Cortex of kidney (tissue), 1 donor: ENCODE measurements at places on chromosomes 7 and 10.

GRCh38 chr10:123890226-123890625 is 1.4 kb downstream of the CPXM2 start:
- no peak for DNase-seq

GRCh38 chr7:34162677-34163076 is 257.3 kb downstream of the BMPER start:
- DNase-seq: no peak

- no peak for DNase-seq
These were observed 39.7 kb downstream of the CDC14C start for GRCh38 chr7:48964074-48964473.

DNA sequence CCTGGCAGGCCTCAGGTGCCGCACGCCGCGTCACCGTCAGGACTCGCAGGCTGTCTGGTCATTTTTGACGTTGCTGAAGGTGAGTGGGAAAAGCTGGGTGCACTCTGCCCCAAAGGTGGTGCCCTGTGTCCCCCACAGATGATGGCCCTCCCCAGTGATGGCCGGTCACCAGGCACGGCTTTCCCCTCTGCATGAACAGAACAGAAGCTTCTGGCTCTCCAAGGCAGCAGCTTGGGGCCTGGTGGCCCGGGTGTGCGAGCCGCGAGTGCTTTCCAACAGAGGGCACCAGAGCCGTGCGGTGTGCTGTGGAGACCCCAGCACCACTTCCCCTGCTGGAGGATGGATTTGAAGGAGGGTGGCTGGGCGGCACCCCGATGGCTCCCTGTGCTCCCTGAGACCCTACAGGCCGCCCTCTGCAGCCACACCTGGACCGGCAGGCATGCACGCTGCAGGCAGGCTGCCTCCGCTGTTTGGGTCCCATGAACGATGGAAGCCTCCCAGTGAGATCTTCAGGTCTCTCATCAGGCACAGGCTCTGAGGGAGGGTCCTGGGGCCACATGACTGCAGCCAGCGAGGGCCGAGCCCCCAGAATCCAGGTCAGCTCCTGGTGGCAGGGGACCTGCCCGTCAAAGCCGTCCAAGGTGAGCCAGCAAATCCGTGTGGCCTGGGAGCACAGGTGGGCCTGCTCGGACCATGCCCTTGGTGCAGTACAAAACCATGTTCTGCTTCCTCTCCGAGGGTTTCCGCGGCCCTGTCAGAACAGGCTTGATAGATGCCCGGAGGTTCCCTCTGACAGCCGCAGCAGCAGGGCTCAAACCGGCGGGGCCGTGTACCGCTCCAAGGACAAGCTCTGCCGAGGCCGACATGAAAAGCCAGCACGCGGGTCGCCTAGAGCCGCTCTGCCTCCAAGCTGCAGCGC is 195.4 kb downstream of the EBF3 start:
- DNase-seq: no peak

DNA sequence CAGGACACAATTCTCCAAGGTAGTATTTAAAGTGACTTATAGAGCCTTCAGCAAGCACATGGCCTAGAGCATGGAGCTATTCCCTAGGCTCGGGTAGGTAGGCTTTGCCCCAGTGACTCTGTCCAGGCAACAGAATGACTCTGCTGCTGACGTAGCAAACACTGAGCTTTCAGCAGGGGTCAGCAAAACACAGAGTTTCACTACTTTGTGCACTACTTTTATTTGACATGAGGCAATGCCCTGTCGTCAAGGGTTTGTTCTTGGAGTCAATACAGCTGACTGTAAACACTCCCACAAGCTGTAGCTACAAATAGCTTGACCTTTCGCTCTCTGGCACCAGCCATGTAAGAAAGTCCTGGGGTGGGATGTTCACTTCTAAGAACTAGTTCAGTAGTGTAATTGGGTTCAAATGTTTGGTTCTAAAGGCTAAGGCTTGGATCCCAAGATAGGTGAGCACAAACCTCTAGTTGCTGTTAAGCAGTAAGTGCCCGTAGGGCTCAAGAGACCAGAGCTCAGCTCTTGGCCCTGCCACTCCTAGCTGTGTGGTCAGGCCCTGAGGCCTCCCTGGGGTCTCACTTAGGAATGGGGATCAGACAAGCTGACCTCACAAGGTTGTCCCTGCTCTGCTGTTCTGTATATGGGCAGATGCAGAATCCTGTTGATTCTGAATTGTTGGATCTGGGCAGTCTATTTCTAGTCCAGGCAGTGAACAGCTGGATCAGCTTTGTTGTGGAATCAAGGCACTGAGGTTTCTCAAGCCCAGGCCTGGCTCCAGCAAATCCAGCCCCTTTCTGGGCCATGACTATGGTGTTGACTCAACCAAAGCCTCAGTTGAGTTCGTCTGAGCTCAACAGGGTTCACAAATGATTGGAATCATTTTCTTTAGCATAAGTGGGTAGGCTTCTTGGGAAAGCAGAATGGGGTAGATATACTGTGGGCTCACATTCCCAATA is 10.7 kb downstream of the NODAL start:
- DNase-seq: no peak

DNA sequence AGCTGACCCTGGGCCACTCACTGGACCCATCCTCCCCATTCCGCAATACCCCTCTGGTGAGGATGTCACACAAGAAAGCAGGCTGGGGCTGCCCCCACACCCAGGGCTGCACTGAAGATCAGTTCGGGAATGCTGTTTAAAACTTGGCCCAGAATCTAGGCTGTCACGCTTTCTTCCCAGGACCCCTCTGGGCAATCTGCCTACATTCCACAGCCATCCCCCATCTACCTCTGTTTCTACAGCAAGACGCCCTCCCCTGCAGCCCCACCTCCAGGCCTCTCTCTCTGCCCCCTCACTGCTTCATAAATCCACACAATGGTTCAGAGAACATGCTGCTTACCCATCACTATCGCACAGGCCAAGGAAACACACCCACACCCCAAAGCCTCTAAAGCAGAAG is 36.1 kb downstream of the XPNPEP1 start:
- no peak for DNase-seq

DNA sequence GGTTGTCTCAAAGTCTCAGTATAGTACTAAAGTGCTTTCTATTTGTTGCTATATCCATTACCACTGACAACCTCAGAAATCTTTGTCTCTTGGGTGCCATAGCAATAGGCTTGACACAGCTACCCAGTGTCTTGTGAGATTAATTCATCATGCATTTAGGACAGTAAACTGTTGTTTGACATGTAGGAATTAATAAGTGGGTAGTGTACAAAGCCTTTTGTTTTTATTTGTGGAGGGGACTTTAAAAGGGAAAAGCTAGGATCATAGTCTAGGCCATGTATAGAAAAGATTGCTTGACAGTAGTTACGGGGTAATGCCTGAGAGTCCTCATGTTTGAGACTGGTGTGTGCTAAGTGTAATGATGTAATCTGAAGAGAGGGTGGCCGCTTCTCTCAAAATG is 102.6 kb upstream of the AGR3 start:
- DNase-seq: no peak

GRCh38 chr7:45400680-45401079 is 173.5 kb upstream of the ADCY1 start:
- DNase-seq: no peak

DNA sequence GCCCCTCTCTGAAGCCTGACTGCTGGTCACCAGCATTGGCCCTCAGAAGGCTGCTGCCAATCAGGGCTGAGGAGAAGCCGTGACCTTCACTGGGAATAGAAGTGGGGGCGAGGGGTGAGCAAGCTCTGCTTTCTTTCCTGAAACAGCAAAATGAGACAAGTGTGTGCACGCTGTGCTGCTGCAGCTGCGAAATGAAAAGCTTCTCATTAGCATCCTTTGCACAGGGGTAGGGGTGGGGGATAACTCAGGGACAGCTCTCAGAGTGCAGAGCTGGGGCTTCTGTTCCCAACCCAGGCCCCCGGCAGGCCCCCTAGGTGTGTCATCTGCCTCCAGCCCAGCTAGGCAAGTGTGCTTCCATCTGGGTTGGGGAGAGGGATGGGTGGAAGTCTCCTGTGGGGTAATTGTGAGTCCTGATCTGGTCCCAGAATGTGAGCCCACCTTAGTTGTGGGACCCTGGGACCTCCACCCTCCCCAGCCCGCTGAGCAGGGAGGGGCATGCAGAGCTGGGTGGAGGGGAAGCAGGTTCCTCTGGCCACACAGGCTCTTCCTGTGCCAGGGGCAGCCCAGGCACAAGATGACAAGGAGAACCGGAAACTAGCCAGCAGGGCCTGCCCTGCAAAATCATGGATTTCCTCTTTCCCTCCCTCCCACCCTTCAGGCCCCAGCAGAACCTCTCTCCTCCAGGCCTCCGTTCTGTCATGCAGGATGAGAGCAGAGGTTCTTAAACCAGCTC is 22.2 kb downstream of the ZNF467 start:
- no peak for DNase-seq

GRCh38 chr7:13874783-13875182 is 114.7 kb downstream of the ETV1 start:
- no peak for DNase-seq

DNA sequence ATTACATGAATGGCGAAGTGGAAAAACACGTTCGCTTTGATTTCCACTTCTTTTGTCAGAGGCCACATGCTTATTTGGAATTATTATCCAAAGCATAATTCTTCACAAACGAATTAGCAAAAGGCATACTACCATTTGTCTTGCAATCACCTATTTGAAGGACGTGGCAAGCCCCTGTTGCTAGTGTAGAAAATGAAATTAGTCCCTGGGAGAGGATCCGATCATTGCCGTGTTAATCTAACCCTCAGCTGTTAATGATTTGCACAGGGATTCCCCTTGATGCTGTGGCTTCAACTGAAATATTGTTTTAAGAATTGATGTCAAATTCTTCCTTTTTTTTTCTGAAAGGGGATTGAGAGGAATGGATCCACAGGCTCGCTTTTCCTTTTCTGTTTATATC is 4.6 kb downstream of the AGMO start:
- no peak for DNase-seq

GRCh38 chr7:20797042-20797461 is 10.4 kb upstream of the SP8 start:
- no peak for DNase-seq
